Calu3 (cell line): ENCODE measurements at places on chromosomes 11 and 22. TPM values are rescaled to one million over a fixed set of nuclear protein-coding genes. Genes with fewer than 3 reads are reported as not detected.

DNA sequence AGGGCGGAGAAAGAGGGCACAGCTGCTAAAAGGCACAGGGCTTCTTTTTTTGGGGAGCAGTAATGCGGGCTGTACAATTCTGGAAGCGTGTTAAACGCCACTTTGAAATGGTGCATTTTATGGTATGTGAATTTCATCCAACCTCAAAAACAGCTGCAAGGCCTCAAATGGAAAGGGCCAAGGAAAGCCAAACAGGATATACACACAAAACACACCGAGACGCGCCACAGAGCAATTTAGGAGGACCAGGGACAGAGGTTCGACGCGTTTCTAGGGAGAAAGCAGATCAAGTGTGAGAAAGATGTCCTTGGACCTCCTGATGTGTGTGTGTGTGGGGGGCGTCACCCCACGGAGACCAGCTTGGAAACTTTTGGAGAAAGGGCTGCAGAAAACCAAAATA, 31.1 kb downstream of the TSPAN4 start:
- H3K36me3 ChIP-seq: peaks cover 42% of the 10 kb centered on the region
- H3K4me3 ChIP-seq: no peak overlapping the region
- H3K4me1 ChIP-seq: no peaks in the 10 kb centered on the region
- no peak overlapping the region for H3K27ac ChIP-seq
- DNase-seq: no peak

DNA sequence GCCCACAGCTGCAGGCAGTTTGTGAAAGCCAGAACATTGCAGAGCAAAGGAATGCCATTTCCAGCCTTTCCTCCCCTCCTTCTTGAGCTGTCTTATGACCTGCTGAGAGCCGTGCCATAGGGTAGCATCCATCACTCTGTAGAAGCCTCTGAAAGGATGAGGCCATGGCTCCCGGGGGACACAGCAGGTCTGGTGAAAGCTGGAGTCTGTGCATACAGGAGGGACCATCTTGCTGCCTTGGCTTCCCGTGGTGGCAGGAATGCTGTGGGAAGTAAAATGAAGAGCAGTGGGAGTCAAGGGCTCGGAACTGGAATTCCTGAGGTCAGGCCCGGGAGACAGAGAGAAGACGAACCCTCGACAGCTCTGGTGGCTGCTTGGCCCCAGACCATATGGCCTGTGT, 30.9 kb downstream of the ANO1 start:
- H3K4me1 ChIP-seq: no peaks in the 10 kb centered on the region
- H3K36me3 ChIP-seq: no peaks in the 10 kb centered on the region
- no peak for DNase-seq
- no peak overlapping the region for H3K4me3 ChIP-seq
- H3K27me3 ChIP-seq: no peaks in the 10 kb centered on the region

GRCh38 chr22:42648368-42649245, 585 bp downstream of the CYB5R3 start:
- DNase-seq: peak; percentile 48
- H3K4me3 ChIP-seq: peak overlapping the region; percentile 96
- H3K27ac ChIP-seq: peak overlapping the region; percentile 71
- peaks cover 37% of the 10 kb centered on the region for H3K36me3 ChIP-seq
- peaks cover 31% of the 10 kb centered on the region for H3K4me1 ChIP-seq

DNA sequence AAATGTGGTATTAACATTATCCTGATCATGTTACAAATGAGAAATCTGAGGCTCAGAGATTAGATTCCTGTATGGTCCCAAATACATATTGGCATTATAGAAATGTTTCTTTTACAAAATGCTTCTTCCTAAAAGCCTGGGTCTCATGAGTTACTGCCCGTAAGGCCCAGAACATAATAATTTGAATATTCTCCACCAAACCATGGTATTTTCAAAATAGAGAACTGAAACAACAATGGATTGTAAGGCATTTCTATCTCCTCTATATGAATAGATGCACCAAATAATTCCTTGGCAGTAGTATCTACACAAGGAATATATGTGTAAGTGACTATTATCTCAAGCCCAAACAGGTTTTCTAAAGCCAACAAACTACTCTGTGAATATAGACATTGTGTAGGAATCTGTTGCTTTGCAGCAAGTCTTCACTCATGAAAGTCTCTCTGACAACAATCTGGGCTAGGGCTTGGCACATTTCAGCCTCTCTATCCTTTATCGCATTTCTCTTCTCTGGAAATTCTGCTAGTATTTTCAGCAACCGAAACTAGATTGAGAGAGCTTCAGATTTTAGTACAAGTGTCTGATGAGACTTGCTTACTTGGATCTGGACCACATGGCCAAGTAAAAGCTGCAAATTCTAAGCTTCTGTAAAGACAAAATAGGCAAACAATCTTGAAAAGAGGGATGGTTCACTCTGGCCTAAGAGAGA, 112.8 kb upstream of the ARHGAP20 start:
- H3K4me1 ChIP-seq: no peaks in the 10 kb centered on the region
- H3K4me3 ChIP-seq: no peak overlapping the region
- H3K36me3 ChIP-seq: no peaks in the 10 kb centered on the region
- no peak overlapping the region for H3K27ac ChIP-seq
- peaks cover 56% of the 10 kb centered on the region for H3K27me3 ChIP-seq

GRCh38 chr11:13685461-13686108, 17.1 kb downstream of the FAR1 start:
- H3K27me3 ChIP-seq: no peaks in the 10 kb centered on the region
- no peak for DNase-seq
- no peaks in the 10 kb centered on the region for H3K36me3 ChIP-seq

DNA sequence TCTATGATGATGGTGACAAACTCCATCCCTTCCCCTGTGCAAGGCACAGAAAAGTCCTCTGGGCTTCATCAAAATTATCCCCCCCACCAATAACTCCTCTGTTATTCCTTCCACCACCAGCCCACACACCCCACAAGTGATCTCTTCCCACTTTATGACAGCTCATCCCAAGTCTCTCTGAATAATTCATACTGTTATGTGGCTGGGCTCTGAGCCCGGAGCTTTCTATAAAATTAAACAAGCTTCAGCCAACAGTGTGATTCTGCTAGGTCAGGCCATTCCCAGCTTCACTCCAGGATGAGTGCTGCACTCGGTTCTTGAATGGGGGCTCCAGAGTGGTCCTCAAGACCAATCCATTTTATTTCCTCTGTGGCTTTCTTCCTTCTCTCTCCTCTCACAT, 83.0 kb downstream of the INSC start:
- no peak for DNase-seq
- H3K36me3 ChIP-seq: no peaks in the 10 kb centered on the region
- H3K4me1 ChIP-seq: peaks cover 17% of the 10 kb centered on the region
- peaks cover 11% of the 10 kb centered on the region for H3K27me3 ChIP-seq

- H3K27me3 ChIP-seq: no peaks in the 10 kb centered on the region
- no peaks in the 10 kb centered on the region for H3K4me1 ChIP-seq
- H3K36me3 ChIP-seq: no peaks in the 10 kb centered on the region
Observed at GRCh38 chr11:116938471-116939070, 101.1 kb upstream of the APOA1 start.

GRCh38 chr11:124493016-124493655, 47.6 kb upstream of the OR8B8 start:
- H3K36me3 ChIP-seq: no peaks in the 10 kb centered on the region
- H3K27me3 ChIP-seq: no peaks in the 10 kb centered on the region
- no peak overlapping the region for H3K27ac ChIP-seq
- H3K4me3 ChIP-seq: no peak overlapping the region

GRCh38 chr22:22094514-22094913, 111.9 kb upstream of the TOP3B start:
- no peaks in the 10 kb centered on the region for H3K36me3 ChIP-seq
- DNase-seq: no peak
- H3K27ac ChIP-seq: no peak overlapping the region
- no peak overlapping the region for H3K4me3 ChIP-seq

DNA sequence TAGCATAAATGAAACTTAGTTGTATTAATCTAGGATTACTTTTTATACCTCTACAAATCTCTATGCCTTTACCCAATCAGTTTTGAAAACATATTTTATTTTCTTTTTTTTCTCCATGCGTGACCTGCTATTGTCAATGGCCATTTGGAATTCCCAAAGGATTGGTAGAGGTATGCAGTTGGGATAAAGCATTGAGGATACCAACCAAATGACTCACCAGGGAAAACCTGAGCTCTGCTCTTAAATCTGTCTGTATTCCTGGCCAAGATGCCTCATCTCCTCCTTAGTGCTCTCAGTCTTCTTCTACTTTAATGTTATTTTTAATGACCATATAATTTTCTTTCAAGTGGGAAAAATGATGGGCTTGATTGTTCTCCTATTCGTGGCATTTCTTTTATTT, 61.9 kb downstream of the EHF start:
- H3K27me3 ChIP-seq: no peaks in the 10 kb centered on the region
- peaks cover 28% of the 10 kb centered on the region for H3K4me1 ChIP-seq

OR10D3 gene
- total RNA-seq: not detected in 2 replicates

NCR3LG1 gene
- total RNA-seq: 3.1 and 5.3 TPM in 2 replicates

KIRREL3 gene
- total RNA-seq: 0.15 and 0.26 TPM in 2 replicates

CASP5 gene
- not detected in 2 replicates for total RNA-seq

ARHGAP20 gene
- not detected in 2 replicates for total RNA-seq
